ENCODE measurements at places on chromosomes 11 and 22.

- DNase-seq = no peak
These were observed 56.2 kb downstream of the PANX1 start for GRCh38 chr11:94184846-94185245.

DNA sequence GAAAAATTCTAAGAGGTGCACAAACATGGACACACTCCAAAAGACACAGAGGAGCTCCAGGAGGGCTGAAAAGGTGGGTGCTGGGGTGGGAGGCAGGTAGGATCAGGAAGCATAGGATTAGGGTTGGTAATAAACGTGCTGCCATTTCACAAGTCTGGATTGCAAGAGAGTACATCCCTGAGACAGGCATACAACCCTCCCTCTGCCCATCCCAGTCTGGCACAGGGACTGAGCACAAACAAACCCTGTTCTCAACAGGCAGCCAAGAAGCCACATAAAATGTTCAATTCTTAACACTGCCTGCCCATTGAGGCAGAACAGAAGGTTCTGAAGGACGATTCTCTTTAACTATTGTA lies 18.5 kb downstream of the SLC35F2 start:
- no peak for DNase-seq

DNA sequence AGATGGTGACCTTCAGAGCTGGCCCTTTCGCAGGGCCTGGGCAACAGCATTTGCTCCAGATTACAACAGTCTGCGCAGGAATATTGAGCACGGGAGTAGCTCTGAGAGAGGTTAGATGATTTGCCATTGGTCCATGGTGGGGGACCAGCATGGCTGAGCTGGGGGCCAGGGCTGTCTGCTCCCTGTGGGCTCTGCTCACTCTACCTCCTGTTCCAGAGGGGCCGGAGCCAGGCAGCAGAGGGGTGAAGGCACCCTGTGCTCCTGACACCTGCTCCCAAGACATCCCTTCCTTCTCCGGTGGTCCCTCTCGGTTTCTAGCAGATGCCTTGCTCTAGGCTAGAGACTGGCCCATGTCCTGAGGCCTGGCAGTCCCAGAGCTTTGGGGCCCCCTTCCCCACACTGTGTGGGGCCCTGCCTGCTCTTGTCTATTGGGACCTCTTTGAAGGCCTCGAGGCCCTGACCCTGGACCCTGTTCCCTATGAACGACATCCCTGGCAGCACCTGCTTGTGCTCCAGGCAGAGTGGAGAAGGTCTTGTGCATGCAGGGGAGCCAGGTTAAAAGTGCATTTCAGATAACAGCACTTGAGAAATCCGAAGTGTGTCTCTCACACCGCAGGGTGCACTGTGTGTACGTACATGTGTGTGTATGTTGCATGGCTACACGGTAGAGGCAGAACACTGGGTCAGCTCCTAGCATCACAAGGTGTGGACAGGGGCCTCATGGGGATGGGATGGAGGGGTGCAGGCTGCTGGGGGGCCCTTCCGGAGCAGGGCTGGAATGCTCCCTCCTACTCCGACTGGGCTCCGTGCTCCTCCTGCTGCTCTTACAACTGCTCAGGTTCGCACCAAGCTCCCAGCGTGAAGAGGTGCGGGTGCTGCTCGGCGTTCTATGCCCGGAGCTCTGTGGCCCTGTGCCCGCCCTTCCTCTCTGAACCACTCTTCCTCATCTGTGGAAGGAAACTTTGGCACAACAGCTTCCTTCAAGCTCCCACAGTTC lies 123.3 kb upstream of the B3GAT1 start:
- no peak for DNase-seq

- no peak for DNase-seq
These were observed 77.1 kb upstream of the FIBIN start for GRCh38 chr11:26916805-26917204.

GRCh38 chr11:68212421-68213134 lies 518 bp downstream of the KMT5B start:
- peak; percentile 58 for DNase-seq

DNA sequence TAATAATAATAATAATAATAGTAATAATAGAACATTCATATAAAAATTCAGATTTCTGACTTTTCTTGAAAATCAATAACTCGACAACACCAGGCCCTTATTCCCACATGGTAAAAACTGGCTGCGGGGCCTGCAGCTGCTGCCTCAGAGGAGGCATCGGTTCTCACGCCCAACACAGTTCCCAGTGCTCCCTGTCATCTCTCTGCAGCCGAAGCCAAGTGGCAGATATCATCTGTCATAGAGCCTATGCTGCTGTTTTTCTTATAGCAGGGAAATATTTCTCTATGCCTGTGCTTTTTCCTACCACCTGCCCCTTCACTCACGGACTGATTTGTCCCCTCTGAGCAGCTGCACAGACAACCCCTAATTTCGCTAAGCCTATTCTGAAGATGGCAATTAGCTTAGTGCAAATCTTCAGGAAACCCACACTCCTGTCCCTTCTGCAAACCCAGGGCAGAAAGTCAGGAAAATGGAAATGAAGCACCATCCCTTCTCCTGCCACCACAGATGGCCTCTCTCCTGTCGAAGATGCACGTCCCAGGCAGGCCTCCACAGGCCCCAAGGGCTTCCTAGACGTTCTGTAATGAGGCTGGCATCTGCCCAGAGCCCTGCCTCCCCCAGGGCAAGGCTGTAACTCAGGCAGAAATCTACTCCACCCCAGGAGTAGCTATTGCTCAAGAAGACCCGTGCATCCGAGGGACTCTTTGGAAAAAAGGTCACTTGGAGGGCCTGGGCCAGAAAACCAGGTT lies 66.7 kb downstream of the SYN3 start:
- DNase-seq = no peak

GRCh38 chr11:33867561-33867960 lies 24.3 kb downstream of the LMO2 start:
- DNase-seq = no peak

DNA sequence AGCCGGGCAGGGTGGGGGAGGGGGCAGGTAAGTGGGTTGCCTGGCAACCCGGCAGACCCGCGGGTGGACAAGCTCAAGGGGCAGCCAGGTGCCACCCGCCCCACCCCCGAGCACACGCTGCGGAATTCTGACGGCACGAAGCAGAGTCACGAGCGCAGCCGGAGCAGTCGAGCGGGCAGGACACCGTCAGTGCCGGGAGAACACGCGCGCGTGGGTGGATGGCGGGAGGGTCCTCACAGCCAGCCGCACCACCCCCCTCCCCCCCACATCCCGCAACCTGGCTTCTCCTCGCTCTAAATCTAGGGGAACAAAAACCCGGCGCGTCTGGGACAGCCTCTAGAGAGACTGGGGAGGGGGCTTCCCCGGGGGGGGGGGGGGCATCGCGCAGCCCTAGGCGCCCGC lies 133.1 kb upstream of the HSD17B12 start:
- no peak for DNase-seq

- DNase-seq = peak; percentile 47
These were observed at the start of gene PLCB3 for GRCh38 chr11:64251016-64251752. TSS of gene PLCB3 (plus strand) at chr11:64251530. CDS start at chr11:64251650, 120 bp downstream.

GRCh38 chr11:63877658-63878241 lies 38.8 kb downstream of the MARK2 start:
- DNase-seq = no peak

DNA sequence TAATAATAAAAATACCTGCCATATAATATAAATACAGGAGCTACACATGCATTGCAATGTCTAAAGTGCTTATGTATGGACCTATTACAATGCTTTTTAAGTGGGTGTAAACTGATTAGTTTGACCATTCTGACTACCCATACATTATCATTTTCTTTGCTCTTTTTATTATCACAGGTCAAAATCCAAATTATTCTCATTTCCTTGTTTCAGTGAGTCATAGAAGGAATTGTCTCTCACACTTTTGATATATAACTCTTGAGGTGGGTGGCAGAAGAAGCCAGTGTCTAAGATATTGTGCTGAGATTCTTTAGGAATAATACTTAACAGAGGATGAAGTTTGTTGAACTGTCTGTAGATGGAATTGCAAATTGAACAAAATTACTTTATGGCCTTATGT lies 35.6 kb downstream of the GAS2 start:
- DNase-seq = no peak

DNA sequence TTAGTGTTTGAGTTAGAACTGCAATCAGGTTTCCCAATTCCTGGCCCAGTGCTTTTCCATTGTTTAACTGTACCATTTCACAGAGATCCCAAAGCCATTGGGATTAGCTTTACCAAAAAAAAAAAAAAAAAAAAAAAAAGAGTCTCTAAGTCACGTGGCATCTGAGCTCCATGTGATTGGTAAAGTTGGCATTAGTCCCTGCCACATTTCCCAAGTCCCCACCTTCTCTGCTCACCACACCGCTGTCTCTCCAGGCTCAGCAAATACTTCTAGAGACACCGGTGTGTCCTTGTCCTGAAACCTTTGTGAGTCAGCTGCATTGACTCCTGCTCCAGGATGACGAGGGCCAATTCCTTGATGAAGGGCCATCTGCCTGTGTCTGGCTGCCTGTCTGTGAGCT lies 305.3 kb downstream of the KIRREL3 start:
- DNase-seq = no peak

DNA sequence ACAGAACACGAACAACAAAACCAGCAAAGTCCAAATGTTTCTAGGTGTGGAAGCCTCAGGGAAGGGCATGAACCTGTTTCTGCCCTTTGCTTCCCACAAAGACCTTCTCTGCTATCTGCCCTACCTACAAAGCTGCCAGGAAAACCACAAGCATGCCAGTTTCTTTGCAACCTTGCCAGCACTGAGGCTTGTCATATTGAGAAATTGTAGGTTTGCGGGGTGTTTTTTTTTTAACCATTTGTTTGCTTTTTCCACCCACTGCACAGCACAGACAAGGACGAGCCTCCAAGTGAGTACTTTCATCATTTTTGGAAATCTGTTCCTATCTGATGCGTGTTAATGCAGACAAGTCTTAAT lies 12.8 kb downstream of the PARVG start:
- no peak for DNase-seq

DNA sequence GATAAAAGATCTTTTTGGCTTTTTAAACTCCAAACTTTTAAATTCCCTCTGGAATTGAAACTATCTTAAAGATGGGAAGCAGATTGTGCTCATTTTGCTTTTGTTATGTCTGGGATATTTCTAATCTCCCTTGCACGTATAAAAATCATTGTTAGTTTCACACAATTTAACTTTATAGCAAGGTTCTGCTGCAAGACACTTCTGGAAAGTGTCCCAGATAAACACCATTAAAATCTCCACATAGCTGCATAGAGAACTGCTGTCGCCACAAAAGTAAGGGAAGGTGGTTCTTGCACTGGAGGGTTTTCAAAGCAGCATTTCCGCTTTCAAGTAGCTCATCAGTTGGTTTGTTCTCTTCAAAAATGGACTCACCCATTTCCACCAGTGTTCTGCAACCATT lies 11.8 kb downstream of the PTS start:
- DNase-seq = no peak

GRCh38 chr22:40826984-40827741 lies 8.0 kb upstream of the SLC25A17 start:
- no peak for DNase-seq

GRCh38 chr22:23835484-23836144 lies 3.2 kb downstream of the DERL3 start:
- DNase-seq = no peak

- DNase-seq = no peak
These were observed 784.8 kb downstream of the TBC1D22A start for GRCh38 chr22:47547239-47547661.

DNA sequence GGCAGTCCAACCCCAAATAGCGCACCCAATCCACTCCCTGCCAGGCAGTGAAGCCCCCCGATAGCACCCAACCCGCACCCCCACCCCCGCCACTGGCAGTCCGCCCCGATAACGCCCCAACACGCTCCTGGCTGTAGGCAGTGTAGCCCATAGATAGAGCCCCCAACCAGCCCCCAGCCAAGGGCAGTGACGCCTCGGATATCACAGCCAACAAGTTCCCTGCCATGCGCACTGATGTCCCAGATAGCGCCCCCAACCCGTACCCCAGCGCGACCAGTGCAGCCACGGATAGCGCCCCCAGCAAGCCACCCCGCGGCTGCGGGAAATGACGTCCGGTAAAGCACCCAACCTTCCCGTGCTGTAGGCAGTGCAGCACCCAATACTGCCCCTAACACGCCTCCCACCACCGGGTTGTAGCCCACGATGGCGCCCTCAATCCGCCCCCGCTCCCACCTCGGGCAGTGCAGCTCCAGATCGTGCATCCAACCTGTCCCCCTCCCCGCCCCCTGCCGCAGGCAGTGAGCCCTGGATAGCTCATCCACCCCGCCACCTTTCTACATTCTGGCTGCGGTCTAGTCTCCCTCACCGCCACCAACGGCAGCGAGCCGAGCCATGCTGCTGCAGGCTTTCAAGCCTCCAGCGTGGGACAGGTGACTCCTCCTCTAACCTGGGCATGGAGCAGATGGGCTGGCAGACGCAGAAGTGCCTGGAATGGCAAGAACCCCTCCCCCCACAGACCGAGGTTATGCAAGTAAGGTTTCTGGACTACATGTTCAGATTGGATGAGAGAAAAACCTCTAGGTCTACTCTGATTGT lies 625 bp downstream of the RFPL2 start:
- DNase-seq = peak; percentile 48

- DNase-seq = no peak
These were observed 379.3 kb downstream of the OPCML start for GRCh38 chr11:133153031-133153430.

- DNase-seq = no peak
These were observed 146.8 kb downstream of the KIRREL3 start for GRCh38 chr11:126853732-126854131.

- no peak for DNase-seq
These were observed 333.5 kb downstream of the BUD13 start for GRCh38 chr11:116439361-116439677.

GRCh38 chr11:106939157-106939556 lies 79.1 kb downstream of the GUCY1A2 start:
- DNase-seq = no peak

DNA sequence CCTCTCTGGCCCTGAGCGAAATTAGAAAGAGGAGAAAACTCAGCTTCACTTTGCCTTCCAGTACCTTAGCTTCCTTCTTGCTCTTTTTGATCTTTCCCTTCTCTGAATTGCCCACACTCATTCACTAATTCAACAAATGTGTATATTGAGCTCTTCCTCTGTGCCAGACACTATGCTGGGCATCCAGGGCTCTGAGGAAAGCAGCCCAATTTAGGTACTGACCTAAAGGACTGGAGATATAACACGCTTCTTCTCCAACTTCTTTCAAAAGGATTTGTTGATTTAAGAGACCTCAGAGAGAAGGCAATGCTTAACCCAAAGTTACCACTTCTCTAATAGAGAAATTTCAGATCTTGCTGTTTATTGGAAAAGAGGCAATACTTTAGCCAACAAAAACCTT lies 103.6 kb downstream of the TMPRSS5 start:
- no peak for DNase-seq

Data from central memory CD4-positive, alpha-beta T cell (primary cell).